ENCODE measurements at places on chromosomes 6 and 20. TPM values are rescaled to one million over a fixed set of nuclear protein-coding genes. Genes with fewer than 3 reads are reported as not detected.

Gene CCN6
- not detected for total RNA-seq

Gene APCDD1L
- 1.6 TPM for total RNA-seq

Gene GPX5
- total RNA-seq = not detected

Gene SLC22A3
- 20.4 TPM for total RNA-seq

Gene PKHD1
- total RNA-seq = under 0.01 TPM

Gene FOXQ1
- 3.2 TPM for total RNA-seq

Gene NKX2-4
- not detected for total RNA-seq

Gene TFAP2B
- total RNA-seq = not detected

- no peak for DNase-seq
Observed at GRCh38 chr20:20292472-20292871, 75.4 kb upstream of the INSM1 start.

- no peak for DNase-seq
Observed at GRCh38 chr6:84304881-84305280, 77.4 kb upstream of the CEP162 start.

DNA sequence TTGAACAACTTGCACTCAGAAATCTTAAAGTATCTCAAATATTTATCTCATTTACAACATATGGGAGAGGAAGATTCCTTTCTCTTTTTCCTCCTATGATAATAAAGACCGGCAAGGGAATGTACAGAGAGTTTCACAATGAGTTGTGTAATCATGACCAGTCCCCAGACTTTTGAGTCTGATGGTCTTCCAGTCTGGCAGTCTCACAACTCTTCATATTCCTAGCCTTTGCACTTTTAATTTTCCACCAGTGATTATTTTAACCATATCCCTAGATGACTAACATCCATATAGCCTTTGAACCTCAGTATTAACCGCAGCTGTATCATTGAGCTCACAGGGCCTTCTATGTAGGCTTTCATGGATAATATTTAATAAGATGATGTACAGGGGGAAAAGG, 278.5 kb downstream of the KHDC1L start:
- no peak for DNase-seq

GRCh38 chr6:117493470-117493869, 11.0 kb downstream of the DCBLD1 start:
- no peak for DNase-seq

- no peak for DNase-seq
Observed at GRCh38 chr20:40687384-40688128, 1.5 kb downstream of the MAFB start.

DNA sequence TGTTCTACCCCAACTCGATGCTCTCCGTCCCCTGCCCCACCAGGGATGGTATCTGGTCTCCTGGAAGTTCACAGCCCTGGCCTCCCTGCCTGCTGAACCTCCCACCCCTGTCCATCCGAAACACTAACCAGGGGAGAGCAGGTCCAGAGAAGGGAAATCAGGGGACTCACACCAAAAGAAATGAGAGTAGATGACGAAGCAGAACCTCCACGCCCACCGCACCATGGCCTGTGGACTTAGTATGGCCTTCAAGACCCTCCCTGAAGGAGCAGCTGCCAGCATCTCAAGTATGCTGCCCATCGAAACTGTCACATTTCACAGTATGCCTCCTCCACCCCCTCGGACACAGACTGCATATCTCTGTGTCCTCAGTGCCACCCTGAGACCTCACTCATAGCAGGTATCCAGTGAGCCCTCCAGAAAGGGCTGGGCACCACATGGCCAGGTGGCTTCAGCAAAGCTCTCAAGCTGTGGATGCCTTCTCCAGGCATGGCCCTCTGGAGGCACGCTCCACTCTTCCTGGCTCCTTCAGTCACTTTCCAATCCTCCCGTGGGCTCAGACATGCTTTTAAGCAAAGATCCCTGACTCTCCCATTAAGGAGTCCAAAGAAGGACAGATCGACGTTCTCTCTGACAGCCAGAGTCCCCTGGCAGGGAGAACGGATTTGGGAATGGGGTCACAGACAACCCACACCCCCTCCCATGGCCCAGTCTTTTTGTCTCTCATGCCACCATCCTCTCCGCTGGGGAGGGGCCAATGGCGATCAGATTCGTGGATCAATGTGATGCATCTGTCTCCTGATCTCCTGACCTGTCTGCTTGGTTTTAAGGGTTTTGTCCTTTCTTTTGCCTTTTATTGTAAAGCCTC, 158.4 kb downstream of the ANKRD60 start:
- peak; percentile 86 for DNase-seq

- DNase-seq = no peak
Observed at GRCh38 chr6:39303425-39304153, 10.6 kb downstream of the KCNK17 start.

- no peak for DNase-seq
Observed at GRCh38 chr6:110529355-110529754, 52.9 kb upstream of the SLC22A16 start.

DNA sequence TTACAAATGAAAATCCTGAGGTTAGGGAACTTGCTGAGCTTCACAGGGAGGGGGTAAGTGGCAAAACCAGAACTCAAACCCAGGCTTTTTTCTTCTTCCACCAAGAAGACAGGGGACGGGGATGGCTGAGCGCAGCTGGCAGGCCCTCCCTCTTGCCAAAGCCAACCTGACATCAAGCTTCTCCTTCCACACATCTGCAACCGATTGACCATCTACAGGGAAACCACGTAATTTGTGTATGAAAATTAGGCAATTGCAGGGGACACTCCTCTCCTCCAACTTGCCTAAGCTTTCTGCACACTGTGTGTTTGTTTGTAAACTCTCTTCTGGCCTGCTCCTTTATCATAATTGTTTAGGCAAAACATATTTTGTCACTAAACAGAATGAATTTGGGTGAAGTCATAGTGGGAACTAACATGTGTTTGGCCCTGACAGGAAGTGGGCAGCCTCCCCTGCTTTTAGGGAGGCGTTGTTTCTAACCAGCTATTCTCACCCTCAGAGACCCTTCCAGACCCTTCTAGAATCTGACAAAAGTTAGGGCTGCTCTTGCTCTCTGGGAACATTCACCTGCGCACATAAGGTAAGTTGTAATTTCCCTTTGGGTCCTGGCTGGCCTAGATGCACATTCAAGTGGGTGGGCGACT, 18.9 kb downstream of the ZNF831 start:
- peak; percentile 62 for DNase-seq

DNA sequence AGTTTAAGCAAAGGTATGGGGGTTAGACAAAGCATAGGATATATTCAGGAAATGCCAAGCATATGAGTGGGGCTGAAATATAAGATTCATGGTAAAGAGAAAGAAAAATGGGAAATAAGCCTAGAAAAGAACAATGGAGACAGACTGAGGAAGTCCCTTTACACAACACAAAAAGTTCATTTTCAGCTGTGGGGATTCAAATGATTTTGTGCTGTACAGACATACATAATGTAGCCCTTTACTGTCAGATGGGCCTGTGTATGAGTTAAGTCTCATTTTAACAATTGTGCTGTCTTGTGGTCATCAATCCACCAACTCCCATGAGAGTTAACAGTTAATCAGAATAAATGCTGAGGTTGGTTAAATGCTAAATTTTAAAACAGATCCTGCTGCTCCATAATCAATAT, 37.2 kb downstream of the REV3L start:
- DNase-seq = no peak

- DNase-seq = no peak
Observed at GRCh38 chr6:38091613-38092012, 272.1 kb downstream of the ZFAND3 start.

GRCh38 chr6:81531869-81532561, 220.5 kb downstream of the TENT5A start:
- DNase-seq = no peak

GRCh38 chr6:837380-837779, 144.4 kb upstream of the EXOC2 start:
- no peak for DNase-seq

GRCh38 chr6:1263039-1263849, 48.7 kb upstream of the FOXQ1 start:
- DNase-seq = no peak

GRCh38 chr6:44422531-44422930, 35.0 kb downstream of the CDC5L start:
- no peak for DNase-seq

- DNase-seq = no peak
Observed at GRCh38 chr20:43925215-43925614, 10.6 kb downstream of the TOX2 start.

GRCh38 chr6:165680975-165681374, 17.9 kb upstream of the PDE10A start:
- DNase-seq = no peak

DNA sequence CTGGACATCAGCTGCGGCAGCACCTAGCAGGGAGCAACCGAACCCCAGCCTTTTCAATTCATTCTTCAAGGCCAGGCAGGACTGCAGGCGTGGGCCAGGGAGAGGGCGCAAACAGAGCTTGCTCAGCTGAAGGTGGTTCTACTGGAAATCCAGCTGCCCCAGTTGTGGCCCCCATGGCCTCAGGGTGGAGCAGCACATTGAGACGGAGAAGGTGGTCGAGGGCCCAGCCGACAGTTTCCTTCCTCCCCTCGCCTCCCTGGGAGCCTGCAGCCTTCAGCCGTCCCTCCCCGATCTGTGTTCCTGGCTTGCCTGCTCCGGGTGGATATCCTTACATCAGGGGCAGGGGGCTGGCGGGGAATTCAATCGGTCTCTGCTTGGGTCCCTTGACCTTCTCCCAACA, 217.8 kb downstream of the ANKRD60 start:
- DNase-seq = no peak

DNA sequence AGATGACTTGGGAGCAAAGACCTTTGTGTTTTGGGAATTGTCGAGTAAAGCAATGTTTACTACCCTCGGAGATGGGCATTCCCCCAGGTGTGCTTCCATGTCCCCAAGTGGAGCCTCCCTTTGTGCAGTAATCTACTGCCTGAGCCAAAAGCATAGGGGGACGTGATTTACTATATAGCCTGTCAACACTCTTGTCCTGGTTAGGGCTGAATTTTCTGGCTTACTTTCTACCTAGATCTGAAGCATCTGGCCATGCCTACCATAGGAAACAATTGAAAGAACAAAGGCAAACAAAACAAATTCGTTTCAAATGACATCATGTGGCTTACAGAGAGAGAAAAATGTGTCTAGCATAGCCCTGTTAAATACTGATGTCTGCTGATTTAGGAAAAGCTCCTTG, 350.6 kb downstream of the SAMD5 start:
- DNase-seq = no peak

DNA sequence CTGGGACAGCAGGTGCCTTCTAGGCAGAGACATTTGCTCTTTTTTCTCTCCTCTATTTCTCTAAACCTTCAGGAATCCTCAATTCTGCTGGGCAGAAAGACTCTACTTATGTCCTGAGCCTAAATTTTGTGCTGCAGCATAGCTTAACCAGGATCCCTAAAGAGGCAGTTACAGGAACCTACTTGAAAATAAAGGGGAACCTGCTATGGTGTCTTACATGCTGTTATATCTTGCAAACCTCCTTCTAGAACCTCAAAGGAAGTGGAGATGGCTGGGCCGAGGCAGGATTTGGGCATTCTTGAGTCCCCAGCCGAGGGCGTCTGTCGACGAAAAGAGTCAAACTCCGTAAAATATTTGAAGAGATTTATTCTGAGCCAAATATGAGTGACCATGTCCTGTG, 17.1 kb upstream of the GMNN start:
- no peak for DNase-seq
